ENCODE measurements at places on chromosomes 2 and 18.

GRCh38 chr2:2251255-2251654 lies 79.8 kb downstream of the MYT1L start:
- no peaks in the 10 kb centered on the region for H3K36me3 ChIP-seq
- no peak overlapping the region for H3K27ac ChIP-seq
- peaks cover 57% of the 10 kb centered on the region for H3K27me3 ChIP-seq
- H3K4me3 ChIP-seq = no peak overlapping the region
- H3K4me1 ChIP-seq = no peaks in the 10 kb centered on the region

DNA sequence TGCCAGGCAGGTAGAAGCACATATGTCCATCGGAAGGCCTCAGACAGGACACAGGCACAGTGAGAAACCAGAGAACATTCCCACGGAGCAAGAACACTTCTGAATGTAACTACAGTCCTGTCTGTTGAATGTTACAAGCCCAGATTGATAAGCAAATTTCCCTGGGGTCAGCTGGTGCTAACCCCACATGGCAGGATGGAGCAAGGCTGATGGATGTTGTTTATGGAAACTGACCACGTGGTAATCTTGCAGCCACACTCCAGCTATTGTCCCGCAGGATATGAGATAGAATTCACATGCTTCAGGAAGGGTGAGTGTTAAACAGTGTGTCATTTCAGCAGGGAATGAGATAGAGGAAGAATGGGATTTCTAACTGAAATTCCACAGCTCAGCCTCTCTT lies 138.8 kb upstream of the COPS8 start:
- DNase-seq = no peak
- no peaks in the 10 kb centered on the region for H3K4me1 ChIP-seq
- no peak overlapping the region for H3K4me3 ChIP-seq
- H3K27ac ChIP-seq = no peak overlapping the region

GRCh38 chr2:157692768-157693167 lies 64.1 kb upstream of the ACVR1C start:
- no peaks in the 10 kb centered on the region for H3K36me3 ChIP-seq
- no peak for DNase-seq
- no peaks in the 10 kb centered on the region for H3K4me1 ChIP-seq
- H3K27ac ChIP-seq = no peak overlapping the region
- H3K4me3 ChIP-seq = no peak overlapping the region

GRCh38 chr2:238955648-238956531 lies 108.0 kb downstream of the TWIST2 start:
- peaks cover 26% of the 10 kb centered on the region for H3K27me3 ChIP-seq
- H3K4me1 ChIP-seq = no peaks in the 10 kb centered on the region
- H3K27ac ChIP-seq = no peak overlapping the region
- no peak for DNase-seq
- no peaks in the 10 kb centered on the region for H3K36me3 ChIP-seq

All from A673 (cell line).